ENCODE measurements at places on chromosomes 6 and 20. TPM values are rescaled to one million over a fixed set of nuclear protein-coding genes. Genes with fewer than 3 reads are reported as not detected.
A peak's percentile ranks its signal among the peaks of the same experiment; 100 is the strongest.

LIN28B gene
- not detected for total RNA-seq

PDYN gene
- not detected for total RNA-seq

ANKRD66 gene
- 2.3 TPM for total RNA-seq

SSTR4 gene
- not detected for total RNA-seq

EPM2A gene
- total RNA-seq = 21.8 TPM

SLC32A1 gene
- not detected for total RNA-seq

PSMB1 gene
- total RNA-seq = 109 TPM

DNA sequence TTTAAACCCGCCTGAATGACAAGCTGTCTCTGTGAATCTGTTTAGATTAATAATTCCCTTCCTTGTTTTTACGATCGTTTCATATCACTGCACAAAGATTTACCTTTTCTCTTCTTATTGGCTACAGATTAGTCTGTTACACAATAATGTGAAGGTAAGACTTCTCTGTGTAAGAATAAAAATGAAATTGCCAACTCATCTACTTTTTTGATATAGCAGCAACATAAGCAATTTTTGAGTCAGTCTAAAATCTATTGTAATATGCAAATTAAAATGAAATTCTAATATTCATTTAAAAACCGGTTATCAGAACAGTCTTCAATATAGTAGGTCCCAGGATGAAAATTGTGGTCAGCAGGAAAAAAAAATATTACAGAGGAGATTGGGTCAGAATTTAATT is 155.2 kb downstream of the DOK5 start:
- no peaks in the 10 kb centered on the region for H3K27me3 ChIP-seq
- H3K36me3 ChIP-seq = no peaks in the 10 kb centered on the region
- no peak overlapping the region for H3K4me3 ChIP-seq
- H3K4me1 ChIP-seq = no peaks in the 10 kb centered on the region
- no peak overlapping the region for H3K27ac ChIP-seq

DNA sequence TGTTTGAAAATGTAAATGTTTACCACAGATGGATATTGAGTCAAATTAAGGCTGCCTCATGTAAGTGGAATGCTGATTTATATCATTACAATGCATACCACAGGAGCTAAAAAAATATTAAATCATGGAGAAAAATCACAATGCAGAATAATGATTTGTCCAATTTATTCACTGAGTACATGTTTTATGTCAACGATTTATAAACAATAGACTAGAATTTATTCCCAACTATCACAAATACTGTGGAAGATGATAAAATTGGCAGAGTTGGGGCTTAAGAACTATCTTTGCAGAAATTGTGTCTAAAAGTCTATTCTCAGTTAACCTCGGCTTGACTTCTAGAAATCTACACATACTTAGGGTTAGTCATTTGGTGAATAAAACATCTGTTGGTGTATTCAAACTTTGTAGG is 472.1 kb upstream of the MARCKS start:
- DNase-seq = no peak
- H3K36me3 ChIP-seq = no peaks in the 10 kb centered on the region
- H3K4me1 ChIP-seq = no peaks in the 10 kb centered on the region
- H3K27me3 ChIP-seq = no peaks in the 10 kb centered on the region
- H3K4me3 ChIP-seq = no peak overlapping the region

DNA sequence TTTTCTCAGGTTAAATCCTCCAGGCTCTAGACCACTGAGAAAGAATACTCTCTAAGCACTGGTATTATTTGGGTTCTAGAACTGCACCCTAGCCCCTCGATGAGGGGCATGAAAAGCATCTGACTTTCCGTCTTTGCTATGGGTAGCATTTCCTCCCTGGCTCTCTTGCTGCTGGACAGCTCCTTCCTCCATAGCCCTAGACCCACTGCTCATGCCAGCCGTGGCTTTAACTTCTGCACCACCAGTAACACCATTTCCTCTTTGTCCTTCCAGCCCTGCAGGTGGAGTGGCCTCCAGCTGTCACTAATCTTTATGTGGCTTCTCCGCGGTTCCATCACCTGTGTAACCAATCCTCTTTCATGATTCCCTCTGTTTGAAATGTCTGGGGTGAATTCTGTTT is 194.9 kb downstream of the SCP2D1 start:
- DNase-seq = no peak
- no peak overlapping the region for H3K4me3 ChIP-seq
- no peaks in the 10 kb centered on the region for H3K4me1 ChIP-seq
- H3K27ac ChIP-seq = no peak overlapping the region

GRCh38 chr6:132231121-132231884 is 170.0 kb downstream of the MOXD1 start:
- no peaks in the 10 kb centered on the region for H3K27me3 ChIP-seq
- H3K4me1 ChIP-seq = peaks cover 6% of the 10 kb centered on the region
- peak overlapping the region; percentile 35 for H3K27ac ChIP-seq
- no peaks in the 10 kb centered on the region for H3K36me3 ChIP-seq

GRCh38 chr6:139764498-139764986 is 390.1 kb upstream of the CITED2 start:
- no peak overlapping the region for H3K4me3 ChIP-seq
- H3K36me3 ChIP-seq = no peaks in the 10 kb centered on the region
- H3K4me1 ChIP-seq = peaks cover 11% of the 10 kb centered on the region
- peak overlapping the region; percentile 83 for H3K27ac ChIP-seq

DNA sequence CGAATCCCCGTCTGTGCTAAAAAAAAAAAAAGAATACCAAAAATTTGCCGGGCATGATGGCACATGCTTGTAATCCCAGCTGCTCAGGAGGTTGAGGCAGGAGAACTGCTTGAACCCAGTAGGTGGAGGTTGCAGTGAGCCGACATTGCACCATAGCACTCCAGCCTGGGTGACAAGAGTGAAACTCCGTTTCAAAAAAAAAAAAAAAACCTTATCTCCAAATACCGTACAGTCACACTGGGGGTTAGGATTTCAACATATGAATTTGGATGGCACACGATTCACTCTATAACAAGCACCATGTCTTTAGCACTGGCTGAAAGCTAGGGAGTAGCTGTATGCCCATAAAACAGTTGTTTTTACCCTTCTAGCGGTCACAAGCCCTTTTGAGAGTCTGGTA is 3.8 kb downstream of the SMIM13 start:
- H3K27me3 ChIP-seq = no peaks in the 10 kb centered on the region
- no peak for DNase-seq
- H3K36me3 ChIP-seq = no peaks in the 10 kb centered on the region
- no peaks in the 10 kb centered on the region for H3K4me1 ChIP-seq
- H3K27ac ChIP-seq = no peak overlapping the region

GRCh38 chr6:85674604-85675003 is 31.9 kb upstream of the SYNCRIP start:
- H3K36me3 ChIP-seq = no peaks in the 10 kb centered on the region
- DNase-seq = no peak
- H3K4me1 ChIP-seq = no peaks in the 10 kb centered on the region

GRCh38 chr20:33229843-33230242 is 6.0 kb upstream of the BPIFA1 start:
- no peak for DNase-seq
- H3K4me1 ChIP-seq = no peaks in the 10 kb centered on the region
- no peaks in the 10 kb centered on the region for H3K27me3 ChIP-seq
- no peak overlapping the region for H3K4me3 ChIP-seq
- no peaks in the 10 kb centered on the region for H3K36me3 ChIP-seq
- no peak overlapping the region for H3K27ac ChIP-seq

DNA sequence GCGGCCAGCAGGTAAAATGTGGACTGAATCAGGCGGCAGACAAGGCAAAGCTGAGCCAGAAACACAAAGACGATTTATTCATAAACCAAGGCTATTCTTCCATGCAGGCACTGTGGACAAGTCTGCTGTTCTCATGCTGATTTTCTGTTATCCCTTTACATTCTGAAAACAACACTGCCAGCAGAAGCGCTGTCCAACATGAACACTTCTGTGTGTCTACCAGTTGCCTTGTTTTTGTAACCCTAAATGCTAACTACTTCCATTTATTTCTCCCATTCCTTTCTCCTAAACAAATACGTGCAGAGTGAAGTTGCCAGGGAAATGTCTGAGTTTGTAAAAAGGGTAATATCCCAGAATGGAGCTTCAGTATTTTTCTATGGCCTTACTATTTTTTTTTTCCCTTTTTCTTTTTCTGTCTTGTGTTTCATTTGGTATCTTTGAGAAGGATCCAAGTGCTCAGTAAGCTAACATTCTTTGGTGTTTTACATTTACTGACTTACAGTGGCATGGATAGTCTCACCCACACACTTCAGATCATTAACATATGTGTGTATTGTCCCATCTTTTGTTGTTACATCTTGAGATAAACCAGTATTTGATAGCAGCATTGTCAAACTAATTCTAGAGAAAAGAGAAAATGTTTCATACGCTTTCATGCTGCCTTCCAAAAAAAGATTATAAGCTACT is 1308.9 kb upstream of the MAP3K7 start:
- H3K4me3 ChIP-seq = no peak overlapping the region
- H3K27me3 ChIP-seq = no peaks in the 10 kb centered on the region
- H3K4me1 ChIP-seq = no peaks in the 10 kb centered on the region
- no peaks in the 10 kb centered on the region for H3K36me3 ChIP-seq
- no peak overlapping the region for H3K27ac ChIP-seq
- no peak for DNase-seq

- H3K27ac ChIP-seq = peak overlapping the region; percentile 85
- H3K27me3 ChIP-seq = no peaks in the 10 kb centered on the region
- no peaks in the 10 kb centered on the region for H3K4me1 ChIP-seq
- DNase-seq = peak; percentile 88
- peak overlapping the region; percentile 28 for H3K4me3 ChIP-seq
These were observed 67.4 kb upstream of the PIM1 start for GRCh38 chr6:37102299-37103168.

GRCh38 chr20:49656304-49656703 is 57.4 kb downstream of the B4GALT5 start:
- H3K36me3 ChIP-seq = no peaks in the 10 kb centered on the region
- no peak overlapping the region for H3K4me3 ChIP-seq
- no peaks in the 10 kb centered on the region for H3K27me3 ChIP-seq
- peak overlapping the region; percentile 10 for H3K27ac ChIP-seq
- DNase-seq = no peak

DNA sequence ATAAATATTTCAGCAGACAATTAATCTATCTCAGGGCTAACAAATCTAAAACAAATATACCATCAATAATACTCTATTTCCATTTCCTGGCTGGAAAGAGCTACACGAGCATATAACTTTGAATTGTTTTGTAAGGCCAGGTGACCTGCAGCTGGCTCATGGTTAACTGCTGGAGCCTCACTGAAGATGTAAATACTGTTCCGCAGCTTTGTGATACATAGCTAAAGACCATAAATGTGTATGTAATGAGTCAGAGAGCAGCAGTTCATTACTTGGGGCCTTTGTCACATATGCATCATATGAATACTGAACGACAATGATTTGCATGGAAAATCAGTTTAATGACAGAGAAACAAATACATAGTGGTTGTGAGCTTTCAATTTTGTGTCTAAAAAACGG is 109.4 kb upstream of the CCN2 start:
- no peak overlapping the region for H3K4me3 ChIP-seq
- no peaks in the 10 kb centered on the region for H3K27me3 ChIP-seq
- DNase-seq = no peak
- H3K27ac ChIP-seq = no peak overlapping the region
- peaks cover 3% of the 10 kb centered on the region for H3K4me1 ChIP-seq

DNA sequence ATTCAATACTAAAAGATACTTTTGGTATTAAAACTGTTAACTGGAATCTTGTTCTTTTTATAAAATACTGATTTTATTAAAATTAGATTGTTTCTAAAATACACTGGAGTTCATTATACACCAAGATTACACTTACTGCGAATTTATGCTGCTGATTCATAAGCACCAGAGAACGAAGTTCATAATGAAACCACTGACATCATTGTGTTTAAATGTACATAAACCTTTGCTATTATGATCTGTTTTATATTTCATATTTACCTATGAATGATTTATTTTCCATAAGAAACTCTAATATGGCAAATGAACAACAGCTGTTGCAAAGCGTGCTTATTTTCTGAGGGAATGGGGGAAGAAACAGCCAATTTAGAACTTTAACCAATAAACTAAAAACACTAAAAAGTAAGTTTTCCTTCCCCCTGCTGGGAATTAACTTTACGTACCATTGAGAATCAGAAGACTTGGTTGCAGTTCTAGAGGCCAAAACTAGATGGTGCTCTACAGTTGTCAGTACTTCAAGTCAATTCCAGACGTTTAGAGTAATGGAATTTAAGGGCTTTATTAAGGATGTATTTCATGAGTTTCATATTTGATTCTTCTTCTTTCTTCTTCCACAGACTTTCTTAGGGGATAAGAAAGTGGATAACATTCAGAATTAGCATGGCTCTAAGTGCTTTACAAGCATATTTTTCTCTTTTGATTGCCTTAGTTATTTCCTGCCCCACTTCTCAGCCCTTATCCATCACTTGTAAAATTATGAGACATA is 30.8 kb upstream of the COL19A1 start:
- H3K27ac ChIP-seq = no peak overlapping the region
- no peak for DNase-seq
- H3K4me1 ChIP-seq = no peaks in the 10 kb centered on the region

DNA sequence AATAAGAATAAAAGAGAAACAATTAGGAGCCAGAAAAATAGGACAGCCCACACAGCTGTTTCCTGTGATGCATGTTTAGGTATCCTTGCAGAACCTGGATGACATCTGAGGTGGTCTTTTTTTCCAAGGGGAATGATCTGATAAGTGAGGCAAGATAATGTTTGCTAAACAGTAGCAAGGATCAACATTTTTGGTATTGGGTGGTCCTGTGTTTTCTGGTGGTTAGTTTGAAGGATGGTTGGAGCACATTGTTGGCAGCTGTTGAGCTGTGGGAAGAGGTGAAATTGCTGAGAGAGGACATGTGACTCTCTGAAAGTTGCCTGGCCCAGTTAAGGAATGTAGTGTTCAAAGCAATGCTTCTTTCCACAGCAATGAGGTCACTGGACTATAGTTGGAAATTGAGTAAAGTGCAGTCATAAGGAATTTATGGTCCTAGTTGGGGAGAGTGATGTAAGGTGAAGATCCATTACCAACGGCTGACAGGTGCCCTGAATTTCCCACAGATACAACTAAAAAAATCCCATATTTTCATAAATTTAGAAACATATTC is 270.2 kb upstream of the IMPG1 start:
- no peaks in the 10 kb centered on the region for H3K4me1 ChIP-seq
- H3K4me3 ChIP-seq = no peak overlapping the region
- H3K27ac ChIP-seq = no peak overlapping the region
- no peak for DNase-seq

- no peak overlapping the region for H3K4me3 ChIP-seq
- DNase-seq = no peak
- no peaks in the 10 kb centered on the region for H3K27me3 ChIP-seq
- H3K4me1 ChIP-seq = no peaks in the 10 kb centered on the region
These were observed 213.2 kb downstream of the TAF4 start for GRCh38 chr20:61852268-61853072.

GRCh38 chr20:1118004-1118335 is 432 bp upstream of the PSMF1 start:
- no peaks in the 10 kb centered on the region for H3K36me3 ChIP-seq
- DNase-seq = no peak
- H3K27me3 ChIP-seq = no peaks in the 10 kb centered on the region
- H3K4me1 ChIP-seq = no peaks in the 10 kb centered on the region
- H3K27ac ChIP-seq = peak overlapping the region; percentile 65
- H3K4me3 ChIP-seq = peak overlapping the region; percentile 80

All from uterus (tissue), 4 donors.